ENCODE measurements at places on chromosomes 7 and 10.
A peak's percentile ranks its signal among the peaks of the same experiment; 100 is the strongest.

- DNase-seq = peak; percentile 69
Measured at GRCh38 chr7:33792547-33793105, 112.7 kb upstream of the BMPER start.

DNA sequence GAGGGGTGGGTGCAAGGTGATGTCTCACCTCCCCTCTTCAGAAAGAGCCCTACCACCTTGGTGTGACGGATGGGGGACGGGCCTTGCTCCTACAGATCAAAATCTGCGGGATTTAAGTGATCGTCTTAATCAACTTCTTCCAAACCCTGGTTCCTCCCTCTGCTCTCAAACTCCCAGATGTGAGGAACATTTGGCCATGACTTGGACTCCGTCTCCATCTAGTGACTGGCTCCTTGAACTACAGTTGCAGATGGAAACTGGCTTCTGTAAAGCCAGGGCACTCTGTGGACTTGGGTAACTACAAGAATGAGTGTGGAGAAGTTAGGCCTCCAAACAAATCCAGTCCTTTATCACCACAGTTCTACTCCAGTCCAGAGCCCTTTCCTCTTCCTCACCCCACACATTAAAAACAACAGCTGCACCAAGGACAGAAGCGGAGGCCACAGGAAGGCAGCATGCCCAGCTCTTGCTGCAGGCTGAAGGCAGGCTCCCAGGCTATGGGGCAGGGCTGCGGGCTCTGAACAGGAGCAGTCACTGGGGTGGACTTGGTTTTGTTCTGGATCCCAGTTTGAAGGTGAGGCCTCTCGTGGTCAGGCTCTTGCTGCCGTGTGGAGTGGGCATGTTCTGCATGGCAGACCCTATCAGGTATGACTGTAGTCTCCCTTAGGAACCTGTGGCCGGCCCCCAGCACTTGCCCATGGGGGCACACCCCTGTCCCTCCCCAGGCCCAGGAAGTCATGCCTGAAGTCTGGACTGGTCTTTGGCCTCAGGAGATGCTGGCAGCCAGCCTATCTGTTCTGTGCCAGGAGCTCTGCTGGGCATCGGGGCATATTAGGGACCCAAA lies 79.4 kb downstream of the VWC2 start:
- DNase-seq = peak; percentile 7

DNA sequence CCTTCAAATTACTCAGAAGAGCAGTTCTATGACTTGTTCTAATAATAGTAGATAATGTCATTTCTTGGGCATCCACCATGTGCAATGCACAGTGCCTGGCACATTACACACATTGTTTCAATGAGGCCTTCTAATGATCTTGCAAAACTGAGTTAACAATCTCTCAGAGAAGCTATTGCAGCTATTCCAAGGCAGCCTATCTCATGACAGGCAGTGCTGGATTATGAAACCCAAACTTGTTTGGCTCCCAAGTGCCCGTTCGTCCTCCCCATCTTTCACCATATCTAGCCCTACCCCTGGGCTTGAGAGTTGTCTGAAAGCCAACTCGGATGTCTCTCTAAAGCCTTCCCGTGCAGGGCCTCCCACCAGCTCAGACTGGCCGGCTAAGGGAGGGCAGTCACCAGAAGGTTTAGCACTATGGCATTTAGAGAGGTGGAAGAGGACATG lies 405.1 kb downstream of the PLXNA4 start:
- no peak for DNase-seq

- no peak for DNase-seq
Measured at GRCh38 chr10:95518455-95519452, 42.4 kb downstream of the SORBS1 start.

DNA sequence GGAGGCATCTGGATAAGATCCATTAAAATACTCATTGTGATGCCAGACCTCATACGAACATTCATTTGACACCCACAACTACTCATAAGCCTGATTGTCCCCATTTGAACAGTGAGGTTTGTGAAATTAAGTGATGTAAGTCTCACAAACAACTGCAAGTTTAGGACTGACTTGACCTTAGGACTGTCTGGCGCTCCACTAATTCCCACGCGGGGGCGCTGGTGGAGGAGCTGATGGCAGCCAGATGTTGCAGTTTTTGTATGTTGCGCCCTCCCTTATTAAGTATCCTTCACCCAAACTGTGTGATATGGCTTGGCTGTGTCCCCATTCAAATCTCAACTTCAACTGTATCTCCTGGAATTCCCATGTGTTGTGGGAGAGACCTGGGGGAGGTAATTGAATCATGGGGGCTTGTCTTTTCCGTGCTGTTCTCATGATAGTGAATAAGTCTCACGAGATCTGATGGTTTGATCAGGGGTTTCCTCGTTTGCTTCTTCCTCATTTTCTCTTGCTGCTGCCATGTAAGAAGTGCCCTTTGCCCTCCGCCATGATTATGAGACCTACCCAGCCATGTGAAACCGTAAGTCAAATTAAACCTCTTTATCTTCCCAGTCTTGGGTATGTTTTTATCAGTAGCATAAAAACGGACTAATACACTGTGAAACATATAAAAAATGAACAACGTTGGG lies 20.3 kb upstream of the TIAL1 start:
- DNase-seq = no peak

GRCh38 chr10:114618722-114619121 lies 39.4 kb downstream of the ABLIM1 start:
- DNase-seq = no peak

- no peak for DNase-seq
Measured at GRCh38 chr7:93981480-93981874, 22.7 kb downstream of the BET1 start.

DNA sequence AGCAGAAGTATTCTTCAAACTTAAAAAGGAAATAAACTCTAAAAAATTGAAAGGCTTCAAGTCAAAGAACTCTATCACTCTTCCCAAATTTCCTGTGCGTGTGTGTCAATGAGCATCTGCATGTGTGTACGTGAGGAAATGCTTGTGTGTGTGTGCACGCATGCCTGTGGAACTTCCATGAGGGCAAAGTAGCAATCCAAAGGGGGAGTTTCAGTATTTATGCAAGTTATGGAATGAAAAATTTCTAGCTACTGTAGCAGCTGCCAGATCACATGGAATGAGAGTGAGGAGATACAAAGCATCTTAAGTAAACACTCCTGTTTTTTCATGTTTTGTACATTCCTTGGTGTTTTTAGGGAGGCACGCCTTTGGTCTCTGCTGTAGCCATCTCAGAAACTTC lies 152.6 kb downstream of the RAPGEF5 start:
- DNase-seq = no peak

DNA sequence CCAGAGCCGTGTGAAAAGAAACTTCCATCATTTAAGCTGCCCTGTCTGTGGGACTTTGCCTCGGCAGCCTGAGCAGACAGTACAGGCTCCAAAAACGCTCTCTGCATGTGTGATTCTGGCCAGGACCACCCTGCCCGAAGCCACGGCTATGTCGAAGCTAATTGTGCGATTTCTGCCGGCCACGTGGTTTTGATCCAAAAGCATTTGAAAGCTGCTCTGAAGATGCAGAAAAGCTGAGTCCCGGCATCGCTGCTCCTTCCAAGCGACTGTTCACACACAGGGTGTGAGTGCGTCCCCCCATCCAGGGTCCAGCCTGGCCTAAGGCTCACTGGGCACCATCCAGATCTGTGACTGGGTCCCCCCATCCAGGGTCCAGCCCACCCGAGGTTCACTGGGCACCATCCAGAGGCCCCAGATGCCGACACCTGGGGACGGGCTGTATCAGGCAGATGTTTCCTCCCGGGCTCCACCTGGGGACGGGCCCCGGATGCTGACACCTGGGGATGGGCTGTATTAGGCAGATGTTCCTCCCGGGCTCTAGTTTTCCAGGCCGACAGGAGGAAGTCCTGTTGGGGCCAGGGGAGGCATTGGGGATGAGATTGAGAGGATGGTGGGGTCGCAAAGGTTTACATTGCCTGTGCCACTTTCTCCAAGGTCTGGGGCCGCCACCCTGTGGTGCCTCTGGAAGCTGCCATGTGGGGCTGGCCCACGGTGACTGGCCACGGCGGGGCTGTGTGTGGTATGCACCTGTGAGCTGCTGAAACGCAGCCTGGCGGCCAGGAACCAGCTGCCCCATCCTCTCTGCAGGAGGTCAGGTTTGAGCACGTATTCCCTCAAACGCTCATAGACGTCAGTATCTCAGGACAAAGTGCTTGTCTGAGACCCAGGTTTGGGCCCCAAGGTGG lies 527.4 kb downstream of the DNAJB6 start:
- no peak for DNase-seq

- DNase-seq = peak; percentile 61
Measured at GRCh38 chr10:79148452-79149344, 79.9 kb downstream of the ZMIZ1 start.

GRCh38 chr7:94042381-94042780 lies 38.2 kb upstream of the BET1 start:
- DNase-seq = no peak

DNA sequence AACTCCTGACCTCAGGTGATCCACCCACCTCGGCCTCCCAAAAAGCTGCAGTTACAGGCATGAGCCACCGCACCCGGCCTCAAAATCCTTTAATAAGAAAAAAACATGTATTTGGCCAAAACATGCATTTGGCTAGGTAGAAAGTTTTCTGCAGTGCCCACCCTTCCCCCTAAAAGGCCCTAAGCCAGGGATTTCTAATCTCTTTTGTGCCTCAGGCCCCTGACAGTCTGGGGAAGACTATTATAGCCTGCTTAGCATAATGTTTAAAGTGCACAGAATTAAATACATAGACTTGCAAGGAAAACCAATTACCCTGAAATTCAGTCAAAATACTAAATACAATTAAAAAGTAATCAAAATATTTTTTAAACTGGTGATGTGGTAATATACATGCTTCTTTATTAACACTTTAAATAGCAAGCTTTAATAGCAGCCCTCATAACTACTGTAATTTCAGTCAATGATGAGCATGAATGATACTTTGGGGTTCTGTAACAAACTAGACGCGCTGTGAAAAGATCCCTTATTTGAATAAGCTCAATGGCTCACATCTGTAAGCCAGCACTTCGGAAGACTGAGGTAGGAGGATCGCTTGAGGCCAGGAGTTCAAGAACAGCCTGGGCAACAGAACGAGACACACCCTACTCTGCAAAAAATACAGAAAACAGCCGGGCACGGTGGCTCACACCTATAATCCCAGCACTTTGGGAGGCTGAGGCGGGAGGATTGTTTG lies 29.9 kb downstream of the SPDYE6 start:
- DNase-seq = no peak

DNA sequence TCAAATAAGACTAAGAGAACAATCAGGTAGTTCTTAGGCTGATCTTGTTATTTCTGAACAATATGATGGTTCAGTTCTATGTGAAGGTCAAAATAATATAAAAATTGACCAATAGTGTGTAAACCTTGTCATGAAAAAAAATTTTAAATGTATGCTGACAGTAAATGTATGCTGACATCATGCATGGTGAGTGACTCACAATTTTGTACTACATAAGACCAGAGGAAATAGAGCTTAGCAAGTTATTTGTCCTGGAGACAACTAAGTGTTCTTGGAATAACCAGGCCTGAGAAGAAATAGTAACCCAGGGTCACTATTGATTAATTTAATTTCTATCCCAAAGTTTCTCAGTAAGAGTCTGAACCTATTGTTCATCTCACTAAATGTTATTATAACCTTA lies 182.2 kb upstream of the PCDH15 start:
- DNase-seq = no peak

- no peak for DNase-seq
Measured at GRCh38 chr7:41882745-41883420, 180.0 kb upstream of the INHBA start.

- DNase-seq = no peak
Measured at GRCh38 chr10:58435297-58435985, 50.2 kb downstream of the TFAM start.

DNA sequence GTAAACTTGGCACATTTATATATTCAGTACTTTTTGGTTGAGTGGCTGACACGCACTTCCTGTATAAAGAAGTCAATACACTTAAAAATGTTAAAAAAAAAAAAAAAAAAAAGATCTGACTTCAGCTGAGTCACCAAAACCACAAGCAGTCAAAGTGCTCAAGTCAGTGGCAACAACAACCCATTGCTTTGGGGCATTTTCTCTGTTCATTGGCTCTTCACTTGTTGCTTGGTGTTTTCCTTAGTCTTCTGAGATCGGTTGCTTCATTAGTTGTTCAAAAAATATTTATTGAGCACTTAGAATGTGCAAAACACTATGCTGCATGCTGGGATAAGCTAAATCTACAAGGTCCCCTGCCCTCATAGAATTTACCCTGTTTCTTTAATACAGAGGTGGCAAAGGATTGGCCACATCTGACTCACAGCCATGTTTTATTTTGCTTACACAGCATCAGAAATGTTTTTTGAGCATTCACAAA lies 63.7 kb downstream of the ZNRF2 start:
- DNase-seq = no peak

DNA sequence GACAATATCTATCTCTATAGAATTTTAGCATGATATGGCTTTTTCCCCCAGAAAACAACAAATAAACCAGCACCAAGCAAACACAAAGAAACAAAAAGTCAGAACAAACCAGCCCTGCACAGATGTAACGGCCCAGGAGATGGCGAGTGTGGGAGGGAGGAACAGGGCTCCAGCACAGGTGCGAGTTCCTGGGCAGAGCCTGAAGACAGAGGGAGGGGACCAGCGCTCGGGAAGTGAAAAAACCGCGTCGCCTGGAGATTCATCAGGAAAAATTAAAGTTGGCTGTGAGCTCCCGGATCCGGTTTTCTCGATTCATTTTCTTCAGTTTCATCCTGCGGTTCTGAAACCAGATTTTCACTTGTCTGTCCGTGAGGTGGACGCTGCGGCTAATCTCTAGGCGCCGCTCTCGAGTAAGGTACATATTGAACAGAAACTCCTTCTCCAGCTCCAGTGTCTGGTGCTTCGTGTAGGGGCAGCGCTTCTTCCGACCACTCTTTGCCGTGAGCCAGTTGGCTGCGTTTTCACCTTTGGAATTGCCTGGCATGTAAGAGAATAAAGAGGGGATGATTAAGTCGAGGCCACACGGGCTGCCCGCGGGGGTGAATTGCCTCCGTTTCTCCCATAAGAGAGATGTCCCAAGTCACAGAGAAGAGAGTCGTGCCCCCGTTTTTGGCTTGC lies 2.3 kb downstream of the HOXA10 start:
- DNase-seq = peak; percentile 56

GRCh38 chr10:63583909-63584724 lies 62.9 kb downstream of the REEP3 start:
- DNase-seq = no peak

DNA sequence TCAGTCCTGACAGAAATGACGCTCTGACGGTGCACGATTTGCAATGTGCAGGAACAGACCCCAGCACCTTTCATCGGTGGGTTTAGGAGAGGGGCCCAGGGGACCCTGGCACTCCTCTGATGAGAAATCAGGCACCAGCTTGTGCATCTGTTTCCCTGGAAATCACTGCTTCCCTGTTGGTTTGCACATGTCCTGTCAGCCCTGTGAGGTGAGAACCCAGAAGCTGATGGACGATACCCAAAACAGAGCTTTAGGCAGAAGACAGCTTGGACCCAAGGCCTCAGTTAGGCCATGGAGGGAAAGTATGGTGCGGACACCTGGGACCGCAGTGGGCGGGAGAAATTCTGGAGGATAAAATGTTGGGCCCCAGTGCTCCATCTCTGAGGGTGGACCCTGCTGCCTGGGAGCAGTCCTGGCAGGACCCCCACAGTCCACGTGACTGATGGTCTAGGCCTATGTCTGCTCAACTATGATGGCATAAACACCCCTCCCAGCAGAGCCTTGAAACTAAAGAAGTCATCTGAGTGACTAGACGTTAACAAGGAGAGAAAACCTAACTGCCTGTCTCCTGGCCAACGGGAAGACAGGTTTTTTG lies 242.8 kb downstream of the PTPRN2 start:
- no peak for DNase-seq

- DNase-seq = peak; percentile 64
Measured at GRCh38 chr7:13639396-13639795, 350.1 kb downstream of the ETV1 start.

Measured in NCI-H1092 (cell line).